T-helper 22 cell (primary cell): ENCODE measurements at places on chromosomes 2 and 18.

DNA sequence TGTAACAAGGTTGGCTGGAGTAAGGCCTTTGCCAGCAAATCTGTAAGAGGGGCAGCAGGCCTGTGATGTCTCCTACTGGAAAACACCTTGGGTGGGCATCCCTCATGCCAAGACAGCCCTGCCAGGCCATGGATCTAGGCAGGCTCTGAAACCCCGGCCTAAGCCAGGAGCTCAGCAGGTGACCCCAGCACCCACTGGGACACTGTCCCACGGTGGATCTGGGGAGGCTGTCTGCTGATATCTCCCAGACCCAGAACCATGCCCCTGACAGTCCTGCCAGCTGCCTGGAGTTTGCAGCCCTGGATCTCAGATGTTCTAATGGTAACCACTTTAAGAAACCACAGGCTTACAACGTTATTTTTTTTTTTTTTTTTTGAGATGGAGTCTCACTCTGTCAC lies 117.7 kb downstream of the ZNF516 start:
- DNase-seq: no peak

GRCh38 chr2:7539760-7540159 lies 622.5 kb downstream of the RNF144A start:
- no peak for DNase-seq

DNA sequence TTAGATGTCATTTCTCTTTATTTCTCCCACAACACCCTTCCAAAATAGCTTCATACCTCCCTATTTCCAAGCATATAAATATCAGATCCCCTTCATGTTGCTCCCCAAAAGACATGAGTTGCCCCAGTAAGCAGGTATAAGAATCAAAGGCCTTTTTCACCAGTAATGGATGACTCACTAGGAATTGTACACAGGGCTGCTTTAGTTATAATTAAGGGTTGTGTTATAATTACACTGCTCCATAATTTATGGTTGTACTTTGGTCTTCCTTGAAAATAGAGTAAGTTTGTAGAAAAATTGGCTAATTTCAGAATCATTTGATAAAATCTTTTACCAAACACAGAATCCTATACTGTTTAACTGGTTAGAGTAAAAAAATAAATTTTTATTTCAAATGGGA lies 8.8 kb upstream of the AQP4 start:
- DNase-seq: no peak

DNA sequence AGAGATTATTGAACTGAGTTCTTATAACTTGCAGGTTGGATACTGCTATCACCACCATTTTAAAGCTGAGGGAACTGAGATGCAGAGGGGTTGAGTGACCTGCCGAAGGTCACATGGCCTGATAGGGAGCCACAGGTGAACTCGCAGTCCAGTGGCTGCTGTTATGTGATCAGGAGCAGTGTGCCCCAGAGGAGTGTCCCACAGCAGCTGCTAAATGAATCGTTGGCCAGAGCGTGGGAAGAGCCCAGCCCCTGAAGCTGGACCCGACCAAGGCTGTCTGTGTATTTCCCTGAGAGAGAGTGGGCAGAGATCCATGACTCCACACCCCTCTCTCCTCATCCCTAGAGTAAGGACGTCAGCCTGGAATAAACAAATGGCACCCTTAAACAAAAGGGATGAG lies 26.7 kb upstream of the PRLH start:
- DNase-seq: no peak

DNA sequence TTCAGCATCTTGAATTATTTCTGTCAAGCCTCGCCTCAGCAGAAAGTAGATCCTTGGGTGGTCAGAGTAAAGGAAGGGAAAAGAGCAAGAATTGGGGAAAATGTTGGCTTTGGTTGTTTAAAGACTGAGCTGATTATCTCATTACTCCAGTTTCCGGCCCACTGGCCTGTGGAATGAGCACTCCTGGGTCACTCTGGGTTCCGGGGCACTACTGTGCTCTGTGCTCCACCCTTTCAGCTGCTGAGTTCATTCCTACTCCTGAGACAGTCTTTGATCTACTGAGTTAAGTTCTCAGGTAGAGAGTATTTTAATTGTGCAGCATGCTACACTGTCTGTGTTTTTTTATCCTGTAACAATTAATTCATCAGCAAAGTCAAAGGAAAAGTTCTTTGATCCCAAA lies 427.7 kb downstream of the CDH2 start:
- no peak for DNase-seq

DNA sequence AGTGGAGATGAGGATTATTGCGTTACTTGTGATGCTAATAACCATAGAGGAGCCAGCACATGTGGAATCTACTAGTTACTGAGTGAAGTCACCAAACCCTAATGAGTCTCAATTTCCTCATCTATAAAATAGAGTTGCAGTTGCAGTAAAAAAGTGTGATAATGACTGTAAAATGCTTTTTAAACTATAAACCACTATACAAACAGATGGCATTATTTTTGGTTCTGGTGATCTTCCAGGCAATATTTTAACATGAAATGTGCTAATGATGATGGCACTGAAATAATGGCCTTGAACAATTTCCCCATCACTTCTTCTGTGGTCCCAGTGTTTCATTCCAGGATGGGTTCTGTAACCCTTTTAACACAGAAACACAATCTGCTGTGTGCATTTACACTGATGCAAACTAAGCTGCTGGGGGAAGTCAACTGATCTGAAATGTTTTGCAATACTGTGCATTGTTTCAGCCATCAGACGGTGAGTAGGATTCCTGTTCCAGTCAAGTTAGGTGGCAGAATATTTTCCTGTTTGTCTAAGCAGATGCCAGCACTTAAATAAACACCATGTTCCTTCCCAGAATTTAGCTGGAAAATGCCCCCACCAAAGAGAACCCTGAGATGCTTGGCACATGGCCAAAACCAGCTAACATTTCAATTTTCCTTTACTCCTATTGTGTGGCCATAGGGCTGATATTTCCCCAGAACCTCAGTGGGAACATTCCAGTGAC lies 52.6 kb downstream of the TACR1 start:
- no peak for DNase-seq

DNA sequence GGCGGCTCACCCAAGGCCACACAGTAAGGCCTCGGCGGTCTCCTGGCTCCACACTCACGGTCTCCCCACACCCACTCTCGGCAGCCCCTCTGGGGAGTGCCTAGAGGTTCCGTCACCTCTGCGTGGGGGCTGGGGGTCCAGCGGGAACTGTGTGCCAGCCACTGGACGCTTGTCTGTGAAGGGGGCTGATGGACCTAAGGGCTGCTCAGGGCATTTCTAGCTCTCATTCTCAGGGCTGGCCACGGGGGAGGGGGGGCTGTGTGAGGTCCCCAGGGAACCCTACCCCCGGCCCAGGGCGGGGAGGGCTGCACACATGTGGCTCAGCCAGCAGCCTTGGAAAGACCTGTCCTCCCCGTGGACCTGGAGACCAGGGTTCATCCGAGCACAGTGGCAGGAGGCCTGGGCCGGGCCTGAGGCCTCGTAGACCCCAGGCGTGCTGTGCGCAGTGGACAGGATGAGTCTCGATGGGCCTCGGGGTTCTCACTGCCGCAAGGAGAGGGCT lies 27.1 kb upstream of the ODC1 start:
- no peak for DNase-seq

DNA sequence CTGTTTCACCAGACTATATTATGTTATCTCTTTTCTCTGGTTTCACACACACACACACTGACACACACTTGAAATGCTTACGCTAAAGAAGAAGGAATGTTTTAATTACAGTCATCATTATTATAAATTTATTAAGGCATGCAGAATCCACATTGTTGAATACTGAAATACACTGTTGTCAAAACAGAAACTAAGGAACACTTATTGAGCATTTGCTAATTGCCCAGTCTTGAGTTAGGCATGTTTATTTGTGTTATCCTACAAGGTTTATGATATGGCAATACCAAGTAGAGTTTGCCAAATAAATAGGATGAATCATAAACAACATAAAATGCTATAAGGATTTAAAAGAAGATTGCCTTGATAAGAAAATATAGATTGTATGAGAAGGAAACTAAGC lies 917.0 kb upstream of the PIK3C3 start:
- no peak for DNase-seq

- DNase-seq: no peak
These were observed 18.9 kb downstream of the INPP4A start for GRCh38 chr2:98463551-98463971.

DNA sequence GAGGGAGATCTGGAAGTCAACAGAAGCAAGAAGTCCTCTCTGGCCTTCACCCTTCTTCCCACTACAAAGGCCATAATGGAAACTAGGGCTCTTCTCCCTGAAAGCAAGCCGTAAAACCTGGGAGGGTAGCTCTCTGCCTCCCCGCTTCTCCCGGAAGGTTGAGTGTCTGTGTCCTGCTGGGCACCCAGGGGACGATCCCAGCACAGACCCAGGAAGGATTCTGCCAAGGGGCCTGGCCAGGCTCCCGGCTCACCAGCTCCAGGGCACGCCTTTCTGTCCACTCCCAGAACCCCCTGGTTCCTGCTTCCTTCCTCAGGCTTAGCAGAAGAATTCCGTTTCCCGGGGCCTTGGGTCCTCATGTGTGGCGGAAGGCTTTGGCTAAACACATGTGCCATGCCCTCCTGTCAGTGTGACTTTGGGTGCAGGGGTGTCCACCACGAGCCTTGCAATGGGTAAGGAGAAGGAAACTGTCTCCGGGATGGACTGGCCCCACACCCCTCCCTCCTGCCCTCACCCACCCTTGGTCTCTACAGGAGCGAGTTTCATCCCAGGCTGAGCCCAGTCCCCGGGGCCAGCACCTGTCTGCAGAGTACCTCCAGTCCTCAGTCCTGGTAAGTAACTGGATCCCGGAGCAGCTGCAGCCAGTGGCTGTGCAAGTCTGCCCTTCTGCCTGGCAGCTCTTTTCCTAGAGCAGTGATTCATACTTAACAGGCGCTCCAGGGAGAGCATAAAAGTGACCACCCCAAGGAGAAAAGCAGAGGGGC lies 135.8 kb downstream of the TPO start:
- no peak for DNase-seq

DNA sequence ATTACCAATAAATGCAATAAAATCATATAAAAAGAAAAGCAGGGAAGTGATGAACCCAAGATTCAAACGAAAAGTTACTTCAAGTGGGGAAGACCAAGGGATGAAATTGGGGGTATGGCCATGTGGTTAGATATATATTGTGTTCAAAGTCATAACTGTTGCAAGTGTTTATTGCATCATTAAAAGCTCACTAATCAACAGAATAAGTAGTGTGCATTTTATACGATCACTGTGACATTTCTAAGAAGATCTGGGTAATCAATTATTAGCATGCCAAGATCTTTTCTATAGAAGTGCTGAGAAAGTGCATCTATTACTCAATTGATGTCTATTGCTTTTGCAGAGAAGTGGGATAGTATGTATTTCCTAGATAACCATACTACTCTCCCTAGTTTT lies 52.9 kb downstream of the VSNL1 start:
- DNase-seq: no peak

DNA sequence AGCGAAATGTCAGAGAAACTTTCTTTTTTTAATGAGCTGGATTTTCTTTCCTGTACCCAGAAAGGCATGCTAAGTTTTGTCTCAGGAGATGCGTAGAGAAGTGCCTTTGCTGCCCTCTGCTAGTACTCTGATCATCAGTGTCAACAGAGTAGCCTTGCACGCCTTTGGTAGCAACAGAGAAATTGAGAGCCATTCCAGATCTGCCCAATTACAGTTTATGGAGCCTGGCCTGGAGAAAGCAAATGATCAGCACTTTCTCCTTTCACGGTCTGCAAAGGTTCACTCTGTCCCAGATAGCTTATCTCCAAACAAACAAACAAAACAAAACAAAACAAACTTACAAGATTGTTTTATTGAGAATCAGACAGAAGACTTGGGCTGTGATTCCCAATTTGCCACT lies 792.8 kb upstream of the PIK3C3 start:
- no peak for DNase-seq

DNA sequence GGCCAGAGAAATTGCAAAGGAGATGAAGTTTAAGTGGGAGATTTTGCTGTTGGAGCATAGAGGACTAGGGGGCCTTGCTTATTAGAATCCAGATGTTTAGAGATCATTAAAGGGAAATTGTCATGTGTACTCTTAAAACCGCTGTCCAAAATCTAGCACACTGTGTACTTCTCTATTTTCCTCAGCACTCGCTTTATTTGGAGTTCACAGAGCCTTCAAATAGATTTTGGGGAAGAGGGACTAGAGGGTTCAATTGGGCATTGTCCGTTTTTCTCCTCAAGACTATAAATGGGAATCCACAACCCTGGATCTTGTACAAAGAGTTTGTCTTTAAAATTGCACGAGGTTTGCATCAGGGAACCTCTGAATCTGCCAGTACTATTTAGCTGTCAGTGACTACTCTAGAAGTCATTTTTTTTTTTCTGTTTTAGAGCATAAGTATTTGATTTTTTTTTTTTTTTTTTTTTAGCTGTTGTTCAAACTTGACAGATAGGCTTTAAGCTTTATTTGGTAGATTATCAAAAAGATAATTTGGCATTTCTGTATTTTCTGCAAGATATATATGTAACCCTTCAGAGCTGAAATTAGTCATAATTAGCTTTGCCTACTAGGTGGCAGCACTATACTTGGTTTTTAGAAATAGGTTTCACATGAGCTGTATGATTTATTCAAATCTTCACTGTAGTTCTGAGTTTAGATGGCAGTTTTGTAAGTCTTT lies 14.2 kb downstream of the PMS1 start:
- no peak for DNase-seq

- DNase-seq: no peak
These were observed 48.5 kb downstream of the MAP4K4 start for GRCh38 chr2:101745711-101746694.

DNA sequence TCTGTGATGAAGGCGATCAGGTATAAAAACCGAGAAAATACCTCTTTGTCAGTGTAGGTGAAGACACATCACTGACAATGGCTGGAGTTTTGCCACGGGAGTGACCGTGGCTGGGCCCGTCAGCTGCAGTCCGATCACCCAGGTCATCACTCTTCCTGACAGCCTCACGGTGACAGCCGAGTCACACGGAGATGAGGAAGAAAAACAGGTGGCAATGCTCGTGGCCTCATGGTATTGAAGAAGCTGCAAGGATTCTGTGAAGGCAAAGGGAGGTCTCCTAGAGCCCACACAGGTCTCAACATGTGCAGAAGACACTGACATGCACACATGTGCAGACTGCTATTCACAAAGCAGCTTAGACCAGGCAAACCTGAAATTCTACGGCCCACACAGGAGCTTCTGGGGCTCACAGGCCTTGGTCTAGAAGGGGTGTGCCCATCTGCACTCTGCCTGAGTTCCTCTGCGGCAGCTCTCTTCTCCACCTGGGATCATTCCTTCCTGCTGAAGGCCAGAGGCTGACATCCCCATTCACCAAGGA lies 7.4 kb downstream of the COPS9 start:
- no peak for DNase-seq

GRCh38 chr2:229330952-229331351 lies 59.9 kb upstream of the PID1 start:
- no peak for DNase-seq

GRCh38 chr18:53991202-53991601 lies 233.3 kb downstream of the MBD2 start:
- DNase-seq: no peak

DNA sequence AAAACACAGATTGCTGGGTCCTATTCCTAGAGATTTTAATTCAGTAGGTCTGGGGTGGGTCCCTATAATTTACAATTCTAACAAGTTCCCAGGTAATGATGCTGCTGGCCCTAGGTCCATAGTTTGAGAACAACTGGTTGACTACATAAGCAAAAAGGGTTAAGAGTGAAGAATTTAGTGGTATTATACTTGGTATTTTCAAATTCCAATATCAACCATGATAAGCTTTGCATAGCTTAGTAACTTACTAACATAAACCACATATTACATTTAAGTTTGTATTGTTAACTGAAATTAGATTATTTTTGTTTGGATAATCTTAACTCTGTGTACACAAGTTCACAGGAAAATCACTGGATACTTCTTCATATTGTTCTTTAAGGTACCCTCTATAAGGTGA lies 862.9 kb upstream of the ACVR2A start:
- no peak for DNase-seq

GRCh38 chr2:19246496-19246895 lies 111.9 kb downstream of the OSR1 start:
- DNase-seq: no peak
